ENCODE measurements at places on chromosomes 12 and 14.

GRCh38 chr14:35224615-35225014, 67.6 kb upstream of the PSMA6 start:
- DNase-seq: no peak

DNA sequence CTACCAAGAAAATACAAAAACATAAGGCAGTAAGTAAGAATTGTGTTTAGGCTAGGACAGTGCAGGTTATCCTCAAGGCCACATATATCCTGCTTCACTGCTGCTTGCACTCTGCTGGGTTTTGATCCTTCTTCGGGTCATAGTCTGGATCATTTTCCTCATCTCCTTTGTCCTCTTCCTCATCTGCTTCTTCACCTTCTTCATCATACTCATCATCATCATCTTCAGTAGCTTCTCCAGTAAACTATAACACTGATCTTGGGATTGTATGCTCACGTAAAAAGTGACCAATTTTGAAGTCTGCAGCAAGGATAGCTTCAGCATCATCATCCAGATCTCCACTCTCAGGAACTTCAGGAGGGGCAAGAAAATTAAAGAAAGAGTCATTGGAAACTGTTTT, 29.4 kb downstream of the YARS2 start:
- DNase-seq: no peak

- no peak for DNase-seq
Observed at GRCh38 chr14:102544747-102545460, 35.3 kb upstream of the ANKRD9 start.

DNA sequence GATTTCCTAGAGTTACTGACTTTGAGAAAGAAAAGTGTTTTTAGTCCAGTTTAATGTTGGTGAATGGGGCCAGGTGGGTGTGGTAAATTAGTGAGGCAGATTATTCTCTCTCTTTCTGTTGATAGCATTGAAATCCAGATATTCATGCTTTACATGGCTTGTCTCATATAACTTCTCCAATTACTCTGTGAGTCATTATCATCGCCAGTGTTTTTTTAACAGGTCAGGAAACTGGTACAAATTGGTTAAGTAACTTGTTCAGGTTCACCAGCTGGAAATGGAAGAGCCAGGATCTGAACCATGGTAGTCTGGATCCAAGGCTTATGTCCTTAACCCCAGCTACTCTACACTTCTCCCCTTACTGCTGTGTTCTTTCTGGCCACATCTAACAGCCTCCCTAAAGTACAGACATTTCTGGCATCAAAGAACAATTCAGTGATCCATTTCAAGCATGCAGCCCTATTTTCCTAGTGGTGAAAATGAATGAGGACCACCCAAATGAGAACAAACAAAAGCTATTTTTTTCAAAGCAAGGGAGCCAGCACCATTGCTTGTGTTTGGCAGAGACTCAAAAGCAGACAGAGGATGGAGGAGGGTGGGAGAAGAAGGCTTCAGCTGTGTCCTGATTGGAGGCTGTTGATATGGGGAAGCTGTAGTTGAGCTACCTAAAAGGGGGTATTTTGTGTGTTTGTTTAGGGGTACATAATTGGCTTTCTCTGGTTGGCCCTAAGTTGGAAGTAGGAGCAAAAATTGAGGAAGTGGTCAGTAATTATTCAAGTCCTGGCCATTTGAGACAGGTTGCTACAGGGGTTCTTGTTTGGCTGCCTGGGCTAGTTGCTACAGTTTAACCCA, 1.7 kb downstream of the IRAK3 start:
- DNase-seq: no peak

GRCh38 chr12:85280165-85280983, at the start of gene ALX1:
ALX1 (plus strand) TSS chr12:85280220; CDS start chr12:85280262, 42 bp downstream.
- DNase-seq: peak; percentile 82

DNA sequence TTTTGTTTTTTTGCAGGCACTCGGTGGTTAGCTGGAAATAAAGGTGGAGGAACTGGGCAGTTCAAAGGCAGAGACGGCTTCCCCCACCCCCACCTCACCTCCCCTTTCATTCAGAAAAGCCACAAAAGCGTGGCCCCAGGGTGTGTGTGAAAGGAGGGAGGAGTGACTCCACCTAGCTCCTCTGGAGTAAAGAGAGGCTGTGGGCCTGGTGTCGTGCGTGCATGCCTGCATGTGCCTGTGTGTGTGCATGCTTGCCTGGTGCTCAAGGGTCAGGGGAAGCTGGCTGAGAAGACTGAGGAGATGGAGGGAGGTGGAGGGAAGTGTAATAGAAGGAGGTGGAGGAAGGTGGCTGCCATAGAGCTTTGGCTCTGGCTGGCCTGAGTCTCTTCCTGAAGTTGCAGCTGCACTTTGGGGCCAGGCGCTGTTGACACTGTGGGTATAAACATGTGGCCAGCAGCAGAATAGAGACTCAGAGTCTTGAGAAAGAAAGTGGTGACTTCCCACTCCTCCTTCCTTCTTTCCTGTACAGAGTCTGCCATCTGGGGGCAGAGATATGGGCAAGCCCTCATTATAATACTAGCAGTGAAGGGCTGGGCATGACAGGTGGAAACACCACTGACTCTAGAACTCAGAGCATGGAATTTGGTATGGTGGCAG, 36.9 kb upstream of the SINHCAF start:
- no peak for DNase-seq

- DNase-seq: no peak
Observed at GRCh38 chr12:49903700-49904423, at the start of gene FAIM2. FAIM2 (minus strand) TSS chr12:49903900; CDS start chr12:49903792, 108 bp downstream.

DNA sequence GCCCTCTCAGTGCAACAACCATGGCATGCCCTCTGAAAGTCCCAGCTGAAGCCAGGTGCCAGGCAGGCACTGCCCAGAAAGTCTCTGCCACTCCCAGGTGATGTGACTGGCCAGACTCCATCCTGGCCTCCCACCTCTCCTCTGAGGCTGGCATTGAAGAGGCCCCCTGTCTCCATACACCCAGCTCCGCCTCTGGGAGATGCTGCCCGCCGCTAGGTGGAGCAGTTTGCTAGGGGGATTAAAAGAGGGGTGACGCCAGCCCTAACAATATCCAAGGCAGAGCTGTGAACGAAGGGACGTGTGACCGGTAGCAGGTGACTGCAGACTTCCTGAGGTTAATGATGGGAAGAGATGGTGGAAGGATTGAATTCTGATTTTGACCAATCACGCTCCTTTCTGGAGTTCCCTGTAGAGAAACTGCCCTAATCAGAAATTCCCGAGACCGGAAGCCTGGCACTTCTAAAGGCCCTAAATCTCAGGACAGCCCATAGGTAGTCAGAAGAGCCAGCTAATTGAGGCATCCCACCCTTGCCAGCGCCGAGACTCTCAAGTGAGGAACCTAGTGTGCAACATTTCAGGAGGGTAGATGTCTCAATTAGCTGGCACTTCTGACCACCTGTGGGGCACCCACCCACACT, 8.3 kb upstream of the PLEK2 start:
- DNase-seq: no peak

- DNase-seq: no peak
Observed at GRCh38 chr14:31154956-31155355, 52.6 kb downstream of the HECTD1 start.

DNA sequence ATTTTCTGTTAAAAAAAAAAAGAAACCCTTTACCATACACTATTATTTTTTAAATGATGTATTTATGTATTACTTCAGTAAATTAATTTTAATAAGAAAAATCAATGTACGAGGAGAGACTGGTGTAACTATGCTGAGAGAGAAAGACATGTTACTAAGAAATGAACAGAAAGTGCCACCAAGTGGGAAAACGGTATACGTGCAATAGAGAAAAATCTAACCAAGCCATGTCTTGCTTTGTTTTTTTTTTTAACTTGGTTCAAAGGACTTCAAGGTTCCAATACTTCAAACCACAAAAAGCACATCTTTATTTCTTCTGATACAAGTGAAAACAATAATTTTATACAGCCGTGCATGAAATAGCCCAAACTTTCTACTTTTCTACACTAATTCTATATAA, 22.9 kb downstream of the NDUFA12 start:
- no peak for DNase-seq

- DNase-seq: peak; percentile 74
Observed at GRCh38 chr12:30169839-30170591, 386.3 kb upstream of the TMTC1 start.

DNA sequence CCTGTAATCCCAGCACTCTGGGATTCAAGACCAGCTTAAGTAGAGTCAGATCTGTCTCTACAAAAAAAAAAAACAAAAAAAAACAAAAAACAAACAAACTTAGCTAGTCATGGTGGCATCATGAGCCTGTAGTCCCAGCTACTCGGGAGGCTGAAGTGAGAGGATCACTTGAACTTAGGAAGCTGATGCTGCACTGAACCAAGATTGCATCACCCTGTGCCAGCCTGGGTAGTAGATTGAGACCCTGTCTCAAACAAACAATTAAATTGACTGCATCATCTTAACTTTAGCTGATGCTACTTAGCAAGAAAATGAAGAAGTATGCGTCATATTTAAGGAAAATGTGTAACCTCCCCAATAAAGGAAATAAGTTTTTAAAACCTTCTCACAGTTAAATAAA, 136.6 kb upstream of the ATXN7L3B start:
- no peak for DNase-seq

DNA sequence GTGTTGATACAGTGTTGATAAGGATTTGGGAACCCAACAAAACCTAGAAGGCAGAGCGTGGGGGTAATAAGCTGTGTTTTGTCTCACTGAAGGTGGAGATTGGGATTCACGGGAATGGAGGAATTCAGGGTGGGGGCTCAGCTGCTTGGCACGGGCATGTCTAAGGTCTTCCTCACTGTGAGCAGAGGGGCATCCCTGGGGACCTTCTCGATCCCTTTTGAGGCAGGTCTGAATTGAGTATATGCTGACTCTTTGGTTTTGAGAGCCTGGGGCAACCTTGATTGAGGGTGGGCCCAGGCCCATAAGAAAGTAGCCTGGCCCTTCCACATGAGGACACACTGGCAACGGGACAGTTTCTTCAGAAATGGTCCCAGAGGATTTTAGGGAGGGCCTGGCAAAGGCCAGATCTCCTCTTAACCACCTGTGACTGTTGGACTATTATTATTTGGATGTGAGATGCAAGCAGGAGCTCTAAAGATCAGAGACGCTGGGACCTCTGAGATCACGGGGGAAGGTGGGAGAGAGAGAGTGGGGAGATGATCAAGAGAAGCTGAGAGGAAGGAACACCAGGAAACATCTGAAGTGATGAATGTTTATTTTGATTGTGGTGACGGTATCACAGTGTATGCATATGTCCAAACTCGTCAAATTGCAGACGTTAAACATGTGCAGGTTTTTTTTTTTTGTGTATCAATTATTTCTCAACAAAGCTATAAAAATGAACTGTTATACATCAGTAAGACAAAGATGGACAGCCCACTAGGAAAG, 48.4 kb downstream of the SMIM41 start:
- no peak for DNase-seq

GRCh38 chr14:29927376-29928116, at the start of gene PRKD1:
PRKD1 (minus strand) TSS chr14:29927847.
- peak; percentile 93 for DNase-seq

DNA sequence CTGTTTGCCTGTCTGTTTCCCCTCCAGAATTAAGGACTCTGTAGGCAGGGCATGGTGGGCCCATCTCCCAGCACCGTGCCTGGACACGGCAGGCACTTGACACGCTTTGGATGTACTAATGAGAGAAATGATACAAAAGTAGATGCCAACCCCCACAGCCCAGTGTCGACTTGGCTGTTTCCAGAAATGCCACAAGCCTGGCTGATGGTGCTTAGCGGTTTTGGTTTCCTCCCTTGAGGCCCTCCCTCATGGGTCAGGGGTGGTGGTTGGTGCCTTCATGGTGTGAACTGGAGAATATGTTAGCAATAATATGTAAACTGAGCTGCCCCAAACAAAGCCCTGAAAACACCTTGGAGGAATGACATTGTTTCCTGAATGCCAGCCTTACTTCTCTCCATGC, 55.5 kb upstream of the ESRRB start:
- DNase-seq: no peak

DNA sequence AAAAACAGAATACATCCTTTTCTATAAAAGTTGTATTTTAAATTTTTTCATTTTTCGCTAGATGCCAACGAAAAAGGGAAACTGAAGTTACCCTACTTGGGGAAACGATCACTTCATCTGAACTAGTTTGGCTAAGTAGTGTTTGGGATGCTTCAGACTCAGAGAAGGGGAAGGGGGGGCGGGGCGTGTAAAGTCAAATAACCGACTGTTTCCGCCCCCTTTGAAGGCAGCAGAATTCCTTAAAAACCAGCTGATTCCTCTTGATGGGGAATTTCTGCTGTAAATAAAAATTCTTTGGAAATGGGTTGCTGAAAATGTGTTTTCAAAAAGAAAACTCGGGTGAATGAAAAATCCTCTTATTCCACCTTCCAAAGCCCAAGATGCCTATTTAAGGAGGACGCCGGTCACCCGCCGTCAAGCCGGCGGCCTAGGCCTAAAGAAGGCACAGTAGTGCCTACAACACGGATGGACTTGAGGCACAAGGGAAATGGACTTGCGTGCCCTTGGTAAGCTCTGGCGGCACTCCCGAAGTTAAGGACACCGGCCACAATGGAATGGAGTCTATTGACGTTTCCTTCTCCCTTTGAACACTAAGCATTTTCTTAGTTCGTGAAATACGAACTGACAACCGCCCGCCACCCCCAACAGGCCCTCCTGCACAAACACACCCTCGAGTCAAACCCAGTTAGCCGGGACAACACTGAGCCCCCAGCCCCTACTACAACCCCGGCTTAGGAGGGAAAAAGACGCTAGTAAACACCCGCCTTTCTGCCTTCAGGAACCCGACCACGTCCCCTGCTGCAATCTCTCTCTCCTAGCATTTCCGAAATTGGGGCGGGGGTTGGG, 1.9 kb downstream of the ATXN2 start:
- DNase-seq: peak; percentile 59

DNA sequence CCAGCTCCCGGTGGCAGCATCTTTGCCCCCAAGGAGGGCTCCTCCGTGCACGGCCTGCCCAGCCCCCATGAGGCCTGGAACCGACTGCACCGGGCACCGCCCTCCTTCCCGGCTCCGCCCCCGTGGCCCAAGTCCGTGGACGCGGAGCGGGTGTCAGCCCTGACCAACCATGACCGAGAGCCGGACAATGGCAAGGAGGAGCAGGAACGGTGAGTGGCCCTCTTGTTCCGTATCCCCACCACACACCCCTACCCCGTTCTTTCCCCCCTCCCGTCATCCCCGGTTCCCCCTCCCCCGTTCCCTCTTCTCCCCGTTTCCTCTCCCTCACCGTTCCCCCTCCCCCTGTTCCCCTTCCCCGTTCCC, 28.3 kb downstream of the LRCOL1 start:
- no peak for DNase-seq

DNA sequence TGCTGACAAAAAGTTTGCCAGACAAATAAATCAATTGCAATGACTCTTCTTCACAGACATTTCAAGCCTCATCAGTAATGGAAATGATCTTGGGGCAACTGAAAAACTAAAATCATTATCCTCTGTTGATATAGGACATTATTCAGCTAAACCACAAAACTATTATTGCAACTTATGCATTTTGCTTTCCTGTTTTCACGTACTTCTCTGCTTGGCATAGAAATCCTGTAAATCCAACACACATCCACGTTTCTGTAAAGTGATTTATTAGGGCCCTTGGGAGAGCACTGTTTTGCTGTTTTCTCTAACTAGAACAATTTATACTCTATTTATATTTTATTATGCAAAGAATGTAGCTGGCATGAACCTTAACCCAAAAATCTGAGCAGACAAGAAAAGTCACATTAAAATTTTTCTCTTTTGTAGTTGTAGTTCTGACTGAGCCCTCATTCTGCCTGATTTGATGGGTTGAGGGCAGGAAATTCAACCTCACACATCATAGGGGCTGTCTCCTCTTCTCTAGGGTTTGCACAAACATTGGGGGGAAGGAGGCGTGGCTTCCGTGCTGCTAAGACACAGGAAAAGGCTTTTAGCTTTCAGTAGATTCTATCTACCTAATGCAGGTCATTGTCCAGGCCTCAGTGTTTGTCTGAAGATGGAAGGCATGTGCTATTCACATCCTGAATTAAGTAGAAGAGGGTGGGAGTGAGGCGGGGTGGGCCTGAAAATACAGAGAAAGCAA, 11.5 kb upstream of the NUP107 start:
- DNase-seq: peak; percentile 52

- no peak for DNase-seq
Observed at GRCh38 chr14:59127437-59127732, 61.1 kb upstream of the DAAM1 start.
